HFFc6 (cell line): ENCODE measurements at places on chromosomes 1 and 21.

DNA sequence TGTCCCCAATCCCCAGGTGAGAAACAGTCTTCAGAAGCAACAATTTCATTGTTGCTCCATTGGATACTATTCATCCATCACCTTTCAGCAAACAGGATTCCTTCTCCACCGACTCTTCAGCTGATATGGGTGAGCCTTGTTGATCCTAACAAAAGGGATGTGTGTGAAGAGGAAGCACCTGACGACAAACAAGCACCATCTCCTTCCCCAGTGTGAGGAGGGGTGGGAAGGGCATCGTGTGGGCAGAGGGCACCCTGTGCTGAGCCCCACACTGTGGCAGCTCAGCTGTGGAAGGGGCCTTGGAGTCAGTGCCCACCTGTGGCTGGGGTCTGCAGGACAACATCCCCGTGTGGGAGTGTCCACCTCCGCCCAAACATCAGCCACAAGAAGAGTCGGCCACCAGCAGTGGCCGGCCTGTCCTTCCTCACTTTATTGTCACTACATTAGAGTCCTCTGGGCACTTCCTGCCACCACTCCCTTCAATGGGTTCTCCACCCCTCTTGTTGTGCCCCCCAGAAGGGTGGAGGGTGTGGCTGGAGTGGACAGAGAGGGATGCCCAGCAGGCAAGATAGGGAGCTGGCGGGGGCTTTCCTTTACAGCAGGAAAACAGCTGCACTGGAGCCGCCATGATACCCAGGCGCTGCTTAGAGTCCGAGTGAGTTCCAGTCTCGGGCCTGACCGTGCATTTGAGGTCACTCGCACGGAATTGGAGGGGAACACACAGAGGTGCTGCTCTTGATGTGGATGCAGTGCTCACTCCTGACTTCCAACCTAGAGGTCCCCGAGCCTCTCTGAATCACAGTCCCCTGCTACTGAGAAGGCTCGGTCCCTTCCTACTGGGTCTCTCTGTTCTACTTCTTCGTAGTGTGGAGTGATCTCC lies 40.9 kb downstream of the VPS26C start:
- DNase-seq, result no peak

DNA sequence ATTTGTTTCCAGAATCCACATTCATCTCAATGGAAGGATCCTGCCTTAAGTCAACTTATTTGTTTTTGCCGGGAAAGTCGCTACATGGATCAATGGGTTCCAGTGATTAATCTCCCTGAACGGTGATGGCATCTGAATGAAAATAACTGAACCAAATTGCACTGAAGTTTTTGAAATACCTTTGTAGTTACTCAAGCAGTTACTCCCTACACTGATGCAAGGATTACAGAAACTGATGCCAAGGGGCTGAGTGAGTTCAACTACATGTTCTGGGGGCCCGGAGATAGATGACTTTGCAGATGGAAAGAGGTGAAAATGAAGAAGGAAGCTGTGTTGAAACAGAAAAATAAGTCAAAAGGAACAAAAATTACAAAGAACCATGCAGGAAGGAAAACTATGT lies 2.6 kb downstream of the GADD45A start:
- DNase-seq, result peak; percentile 71

DNA sequence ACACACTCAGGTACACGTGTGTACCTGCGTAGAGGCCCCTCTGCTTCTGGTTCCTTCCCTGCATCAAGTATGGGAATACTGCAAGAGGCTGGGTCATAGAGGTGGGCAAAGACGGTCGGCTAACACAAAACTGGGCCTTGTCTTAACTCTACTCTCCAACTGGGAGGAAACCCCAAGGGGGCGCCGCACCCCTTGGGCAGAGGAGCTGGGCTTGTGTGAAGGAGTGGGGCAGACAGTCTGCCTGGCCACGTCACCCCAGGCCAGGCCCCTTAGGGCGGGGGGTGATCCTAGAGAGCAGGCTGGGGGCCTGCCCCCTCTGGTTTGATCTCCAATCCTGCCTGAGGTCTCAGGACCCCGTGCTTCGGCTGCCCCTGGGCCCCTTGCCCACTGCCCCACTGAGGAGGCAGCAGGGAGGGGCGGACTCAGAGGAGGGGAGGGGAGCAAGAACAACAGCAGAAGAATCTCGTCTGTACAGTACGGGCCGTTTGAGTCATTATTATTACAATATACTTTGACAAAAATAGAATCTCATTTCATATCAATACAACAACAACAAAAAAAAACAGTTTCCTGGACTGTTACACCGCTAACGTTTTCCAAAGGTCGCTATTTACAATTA lies 34.7 kb downstream of the MEF2D start:
- no peak for DNase-seq

DNA sequence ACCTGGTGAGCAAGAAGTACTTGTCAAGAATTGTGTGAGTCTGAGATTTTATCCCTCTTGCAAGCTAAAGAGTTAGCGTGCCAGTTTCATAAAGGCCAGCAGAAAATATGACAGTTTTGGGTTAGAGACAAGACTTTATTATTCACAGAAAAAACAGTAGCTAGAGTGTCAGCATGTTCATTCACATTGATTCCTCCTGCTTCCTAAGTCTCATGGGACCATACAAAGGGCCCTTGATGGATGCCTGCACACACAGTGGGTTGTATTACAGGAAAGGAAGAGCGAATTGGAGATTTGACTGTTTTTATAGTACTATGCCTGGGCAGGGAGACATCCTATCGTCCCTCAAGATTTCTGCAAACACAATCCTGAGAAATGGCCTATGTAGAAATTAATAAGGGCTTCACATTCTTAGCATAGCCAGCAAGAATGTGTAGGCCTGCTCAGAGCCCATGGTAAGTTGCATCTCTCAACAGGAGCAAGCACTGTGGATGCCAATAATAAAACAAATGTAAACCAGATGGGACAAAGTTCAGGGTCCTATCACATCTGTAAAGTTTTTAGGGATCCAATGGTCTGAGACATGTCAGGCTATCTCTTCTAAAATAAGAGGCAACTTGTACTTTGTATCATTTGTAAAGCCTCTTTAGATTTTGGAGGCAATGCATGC lies 4.0 kb upstream of the ASPM start:
- DNase-seq, result no peak

GRCh38 chr1:212440419-212440818 lies 7.7 kb downstream of the NENF start:
- DNase-seq, result no peak

GRCh38 chr1:15236746-15237145 lies 10.3 kb upstream of the FHAD1 start:
- no peak for DNase-seq

GRCh38 chr1:190179817-190180216 lies 297.8 kb downstream of the BRINP3 start:
- DNase-seq, result no peak

DNA sequence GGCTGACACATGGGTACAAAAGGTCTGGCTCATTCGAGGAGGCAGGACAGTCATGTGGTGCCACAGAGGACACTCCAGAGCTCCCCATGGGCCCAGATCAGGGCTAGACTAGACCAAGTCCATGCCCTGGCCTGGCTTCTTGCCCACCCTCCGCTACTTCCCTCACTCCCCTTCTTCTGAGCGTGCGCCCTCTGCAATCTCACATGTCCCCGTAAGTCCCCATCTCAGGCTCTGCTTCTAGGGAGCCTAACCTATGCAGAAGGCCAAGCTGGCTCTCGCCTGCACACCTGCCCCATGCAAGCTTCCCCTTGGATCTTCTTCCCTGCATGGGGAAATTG lies 553.6 kb downstream of the PTPRU start:
- no peak for DNase-seq

DNA sequence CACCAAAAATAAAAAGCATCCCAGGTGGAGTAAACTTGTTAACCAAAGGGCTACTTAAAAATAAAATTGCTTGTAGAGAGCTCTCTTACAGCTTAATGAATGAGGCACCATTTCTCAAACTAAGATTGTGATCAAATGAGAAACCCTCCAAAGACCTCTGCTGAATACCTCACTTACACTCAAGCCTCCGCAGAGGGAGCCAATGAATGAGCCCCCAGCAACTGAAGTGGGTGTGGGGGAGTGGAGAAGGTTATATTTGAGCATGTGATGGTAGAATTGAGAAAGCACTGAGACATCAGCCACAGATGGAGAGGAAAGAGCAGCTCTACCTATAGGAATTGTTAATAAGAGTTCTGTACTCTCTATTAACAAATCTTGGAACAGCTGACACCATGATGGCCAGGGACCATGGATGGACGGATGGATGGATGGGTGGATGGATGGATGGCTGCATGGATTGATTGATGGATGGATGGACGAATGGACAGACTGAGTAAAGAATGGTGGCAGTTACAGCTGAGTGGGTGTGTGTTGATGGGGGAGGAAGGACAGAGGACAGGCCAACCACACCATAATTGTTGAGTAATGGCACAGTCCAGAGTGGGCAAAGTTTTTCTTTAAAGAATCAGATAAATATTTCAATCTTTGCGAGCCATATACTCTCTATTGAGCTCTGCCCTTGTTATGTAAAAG lies 20.3 kb upstream of the TIAM1 start:
- no peak for DNase-seq

DNA sequence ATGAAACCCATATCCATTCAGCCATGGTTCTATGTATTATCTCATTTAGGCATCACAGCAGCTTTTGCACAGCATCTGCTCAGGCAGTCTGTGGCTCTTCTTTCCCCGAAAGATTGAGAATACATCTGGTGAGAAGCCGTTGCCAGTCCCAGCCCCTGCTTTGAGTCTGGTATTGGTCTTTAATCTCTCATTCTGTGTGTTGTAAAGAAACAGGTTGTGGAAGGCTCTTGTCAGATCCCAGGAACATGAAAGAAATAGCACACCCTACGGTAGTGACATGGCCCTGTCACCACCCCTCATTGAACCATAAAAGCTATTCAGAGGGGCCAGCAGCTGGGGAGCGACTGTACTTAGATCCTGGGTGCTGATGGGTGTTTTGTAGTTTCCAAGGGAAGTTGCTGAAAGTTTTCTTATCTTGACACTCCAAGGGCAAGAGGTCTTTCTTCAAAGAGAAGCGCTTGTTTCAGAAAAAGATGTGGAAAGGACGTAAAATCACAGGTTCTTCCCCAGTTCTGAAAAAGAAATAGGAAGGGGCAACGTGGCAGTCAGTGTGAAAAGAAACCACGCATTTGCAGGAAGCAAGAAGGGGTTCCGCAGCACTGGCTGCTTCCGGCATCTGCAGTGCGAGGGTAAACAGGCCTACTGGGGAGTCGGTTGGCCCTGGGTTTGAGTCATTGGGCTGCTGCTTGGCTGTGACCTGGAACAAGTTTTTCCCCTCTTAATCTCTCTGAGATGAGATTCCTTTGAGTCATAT lies 145.0 kb downstream of the DHRS3 start:
- no peak for DNase-seq

DNA sequence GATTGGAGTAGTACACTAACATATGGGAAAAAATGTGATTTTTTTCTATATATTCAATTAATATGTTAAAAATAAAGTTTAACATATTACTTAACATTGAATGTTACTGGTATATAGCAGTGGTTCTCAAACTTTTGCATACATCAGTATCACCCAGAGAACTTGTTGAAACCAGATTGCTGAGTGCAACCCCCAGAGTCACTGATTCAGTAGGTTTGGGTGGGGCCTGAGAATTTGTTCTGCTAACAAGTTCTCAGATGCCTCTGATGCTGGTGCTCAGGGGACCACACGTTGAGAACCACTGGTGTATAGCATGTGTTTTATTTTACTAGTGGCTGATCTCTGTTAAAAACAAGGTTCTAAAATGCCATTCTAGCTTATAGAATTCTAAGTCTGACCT lies 161.9 kb downstream of the HHIPL2 start:
- DNase-seq, result no peak

DNA sequence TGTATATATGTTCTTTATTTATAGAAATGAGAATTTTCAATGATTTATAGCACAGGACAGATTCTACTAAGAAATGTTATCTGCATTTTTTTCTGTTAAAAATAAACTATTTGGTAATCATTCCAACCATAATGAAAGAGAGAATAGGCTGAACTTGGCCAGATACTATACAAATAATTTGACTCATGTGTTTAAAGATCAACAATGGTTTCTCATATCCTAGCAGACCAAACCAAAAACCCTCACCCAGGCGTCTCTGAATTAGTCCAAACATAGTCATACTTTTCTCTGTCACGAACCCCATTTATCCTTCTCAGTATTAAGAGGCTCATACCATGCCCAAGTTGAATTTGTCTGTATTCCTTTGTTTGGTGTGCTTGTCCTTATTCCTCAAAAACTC lies 40.3 kb downstream of the RPE65 start:
- DNase-seq, result no peak

DNA sequence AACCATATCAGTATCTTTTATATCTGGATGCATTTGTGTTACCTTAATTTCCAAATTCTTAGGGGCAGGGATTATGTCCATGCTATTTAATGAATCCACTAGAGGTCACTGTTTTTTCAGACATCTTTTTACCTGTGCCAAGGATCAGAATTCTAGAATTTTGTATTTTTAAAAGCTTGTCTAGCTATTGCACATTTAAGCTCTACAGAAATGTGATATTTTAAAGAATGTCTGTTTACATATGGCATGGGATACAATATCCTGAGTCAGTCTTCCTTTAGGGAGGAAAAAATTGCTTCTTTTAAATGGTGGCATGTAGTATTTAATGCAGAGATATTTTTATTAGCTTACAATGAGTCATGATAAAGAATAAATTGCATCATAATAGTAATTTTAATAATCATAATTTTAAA lies 11.3 kb downstream of the RPAP2 start:
- DNase-seq, result peak; percentile 22

DNA sequence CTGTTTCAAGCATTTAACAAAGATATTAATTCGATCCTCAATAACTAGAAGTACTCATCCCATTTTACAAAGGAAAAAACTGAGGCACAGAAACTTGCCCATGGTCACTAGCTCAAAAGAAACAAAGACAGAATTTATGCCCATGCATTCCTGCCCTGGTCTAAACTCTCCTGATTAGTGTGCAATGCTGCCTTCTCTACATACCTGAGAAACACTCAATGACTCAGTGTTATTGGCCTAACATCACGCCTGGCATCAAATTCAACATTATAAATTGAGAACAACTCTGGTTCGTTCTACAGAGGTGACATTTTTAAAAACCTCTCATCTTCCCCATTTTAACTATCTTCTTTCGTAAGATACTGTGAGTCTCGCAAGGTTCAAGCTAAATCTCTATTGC lies 5.2 kb downstream of the APP start:
- no peak for DNase-seq

DNA sequence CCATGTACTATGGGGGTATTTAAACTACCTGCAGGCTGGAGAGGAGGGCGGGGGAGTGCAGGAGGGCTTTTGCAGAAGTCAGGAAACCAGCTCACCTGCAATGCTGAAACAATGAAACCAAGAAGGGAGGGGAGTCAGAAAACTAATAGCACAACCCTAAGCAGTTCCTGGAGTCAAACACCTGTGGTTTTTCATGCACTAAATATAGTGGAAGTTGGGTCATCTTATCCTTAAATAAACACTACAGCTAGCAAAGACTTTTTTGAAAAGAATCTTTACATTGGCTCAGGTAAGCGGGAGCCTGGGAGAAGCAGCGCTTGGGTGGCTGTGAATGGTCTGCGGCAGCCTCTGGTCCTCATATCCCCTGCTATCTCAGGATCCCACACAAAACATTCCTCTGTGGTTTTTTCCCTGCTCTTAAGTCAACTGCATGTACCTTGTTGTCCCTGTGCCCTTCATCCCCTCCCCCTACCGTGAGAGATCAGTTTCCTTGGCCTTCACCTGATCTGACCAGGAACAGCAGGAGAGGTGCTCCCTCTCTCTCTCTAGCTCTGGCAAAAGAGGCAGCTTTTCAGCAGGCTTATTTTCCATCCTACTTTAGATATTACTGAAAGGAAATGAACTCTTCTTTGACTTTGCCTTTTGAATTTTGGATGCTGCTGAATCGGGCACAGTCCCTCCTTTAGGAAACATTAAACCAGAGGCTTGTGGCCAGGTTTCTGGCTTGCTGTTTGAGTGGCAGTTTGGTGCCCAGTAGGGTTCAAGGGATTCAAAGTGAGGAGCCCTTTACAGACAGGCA lies 26.6 kb downstream of the TENT5C start:
- DNase-seq, result no peak
